ENCODE measurements at places on chromosomes 13 and 19.

DNA sequence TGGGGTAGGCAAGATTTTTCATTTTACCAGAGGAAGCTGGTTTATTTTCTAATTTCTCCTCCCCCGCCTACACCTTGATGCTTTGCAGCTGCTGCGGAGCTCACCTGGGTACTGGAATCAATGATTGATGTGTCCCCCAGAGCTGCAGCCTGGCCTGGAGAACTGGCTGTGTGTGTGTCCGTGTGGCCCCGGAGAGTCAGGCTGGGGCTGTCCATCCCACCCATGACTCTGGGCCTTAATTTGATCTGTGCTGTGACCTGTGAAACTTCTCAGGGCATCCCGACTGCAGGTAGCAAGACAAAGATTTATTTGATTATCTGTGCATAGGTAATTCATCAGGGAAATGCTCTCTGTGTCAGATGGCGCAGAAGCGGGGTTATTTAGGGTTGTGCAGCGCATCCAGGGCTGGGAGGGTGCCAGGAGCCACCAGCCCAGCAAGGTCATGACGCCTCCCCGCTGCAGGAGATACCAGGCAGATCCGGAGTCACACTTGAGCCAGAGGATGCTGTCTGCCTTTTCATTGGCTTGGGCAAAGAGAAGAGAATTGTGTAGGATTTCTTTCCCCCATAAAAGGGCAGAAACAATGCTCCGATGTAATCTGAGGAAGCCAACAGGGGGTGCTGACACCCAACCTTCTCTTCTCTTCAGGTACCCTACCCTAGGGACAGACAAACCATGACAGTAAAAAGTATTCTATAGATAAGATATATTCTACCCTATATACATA lies 346.6 kb downstream of the TSHZ3 start:
- DNase-seq = no peak

DNA sequence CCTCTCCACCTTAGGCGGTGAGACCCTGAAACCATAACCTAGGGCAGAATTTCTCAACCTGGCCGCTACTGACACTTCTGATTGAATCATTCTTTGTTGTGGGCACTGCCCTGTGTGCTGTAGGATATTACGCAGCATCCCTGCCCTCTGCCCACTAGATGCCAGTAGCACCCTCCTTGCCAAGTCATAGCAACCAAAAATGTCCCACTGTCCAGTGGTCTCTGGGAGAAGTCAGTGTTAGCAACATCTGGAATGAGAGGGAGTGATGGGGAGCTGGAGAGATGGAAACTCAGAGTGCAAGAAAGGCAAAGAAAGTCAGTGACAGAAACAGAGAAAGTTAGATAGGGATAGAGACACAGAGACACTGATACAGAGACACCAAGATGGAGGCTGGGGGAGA lies 13.6 kb downstream of the KLK4 start:
- no peak for DNase-seq

DNA sequence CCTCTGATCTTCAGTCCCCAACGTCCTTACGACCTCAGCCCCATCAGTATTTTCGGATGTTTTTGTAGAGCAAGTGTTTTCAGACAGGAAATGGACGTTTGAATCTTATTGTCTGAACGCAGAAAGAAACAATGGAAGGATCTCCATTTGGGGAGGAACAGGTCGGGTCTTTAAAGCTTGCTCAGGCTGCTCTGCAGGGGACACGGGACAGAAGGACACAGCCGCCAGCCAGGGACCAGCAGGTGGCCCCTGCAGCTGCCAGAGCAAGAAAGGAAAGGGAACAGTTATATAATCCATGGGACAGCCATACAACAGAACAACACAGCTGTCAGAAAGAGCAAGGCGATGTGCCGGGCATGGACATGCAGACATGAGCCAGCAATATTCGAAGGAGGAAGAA lies 18.5 kb upstream of the IGLON5 start:
- DNase-seq = no peak

- DNase-seq = no peak
Observed at GRCh38 chr19:50300814-50301606, 28.2 kb downstream of the KCNC3 start.

- no peak for DNase-seq
Observed at GRCh38 chr19:49438261-49438660, 3.1 kb downstream of the SLC17A7 start.

- DNase-seq = no peak
Observed at GRCh38 chr13:31209172-31209840, 9.5 kb downstream of the B3GLCT start.

GRCh38 chr13:52926971-52927370 lies 78.5 kb upstream of the PCDH8 start:
- no peak for DNase-seq

- DNase-seq = no peak
Observed at GRCh38 chr19:29191005-29191404, 21.9 kb downstream of the UQCRFS1 start.

GRCh38 chr13:50794226-50794625 lies 49.3 kb downstream of the DLEU7 start:
- no peak for DNase-seq

GRCh38 chr19:33819880-33820781 lies 23.5 kb downstream of the KCTD15 start:
- DNase-seq = peak; percentile 74

DNA sequence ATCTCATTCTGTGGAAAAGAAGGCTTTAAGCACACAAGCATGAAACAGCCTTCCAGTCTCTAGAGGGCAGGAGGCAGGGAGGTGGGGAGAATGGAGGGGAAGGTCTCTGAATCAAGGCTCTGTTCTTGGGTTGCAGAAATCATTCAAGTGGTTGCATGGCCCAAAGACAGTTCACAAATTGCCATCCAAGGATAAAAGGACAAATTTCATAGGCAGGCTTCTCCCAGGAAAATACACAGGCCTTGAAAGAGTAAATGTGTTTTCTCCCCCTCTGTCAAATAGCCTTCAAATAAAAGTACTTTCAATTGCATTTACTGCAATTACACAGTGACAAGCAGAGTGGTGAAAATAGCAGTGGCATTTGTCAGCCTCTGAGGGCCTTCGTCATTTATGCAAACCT lies 450.8 kb downstream of the DCT start:
- no peak for DNase-seq

DNA sequence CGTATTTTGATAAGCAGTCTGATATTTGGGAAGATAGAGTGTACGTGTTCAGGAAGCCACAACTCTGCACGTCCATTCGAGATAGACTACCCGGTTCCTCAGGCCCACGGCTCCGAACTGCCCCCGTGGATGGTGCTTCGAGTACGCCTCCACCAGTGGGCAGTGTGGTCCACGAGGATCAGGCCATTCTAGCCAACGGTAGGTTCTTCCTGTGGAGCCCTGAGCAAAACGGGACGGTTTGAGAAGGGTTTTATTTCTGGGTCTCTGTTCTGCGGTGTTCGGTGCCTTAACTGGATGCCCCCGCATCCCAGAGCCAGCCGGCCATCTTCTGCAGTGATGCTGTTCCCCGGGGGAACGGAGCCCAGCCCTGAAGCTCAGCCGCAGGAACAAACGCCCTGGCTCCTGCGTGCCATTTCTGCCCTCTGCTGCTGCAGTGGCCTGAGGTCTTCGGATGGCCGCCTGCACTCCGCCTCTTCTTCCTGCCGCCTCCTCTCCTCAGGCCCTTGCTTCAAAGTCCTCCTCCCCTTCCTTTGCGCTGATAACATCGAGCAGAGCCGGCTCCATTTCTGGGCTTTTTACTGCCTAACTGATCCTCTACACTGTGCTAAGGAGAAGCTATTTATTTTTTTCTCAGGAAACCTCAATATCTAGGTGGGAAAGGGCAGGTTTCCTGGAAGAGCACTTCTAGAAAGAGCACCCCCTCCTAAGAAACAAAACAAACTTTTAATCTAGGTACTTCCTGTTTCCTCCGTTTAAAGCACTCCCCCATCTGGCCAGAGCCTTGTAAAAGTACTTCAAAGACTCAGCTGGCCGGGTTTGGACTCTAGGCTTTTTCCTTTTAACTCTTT lies 36.2 kb upstream of the SLC46A3 start:
- no peak for DNase-seq

DNA sequence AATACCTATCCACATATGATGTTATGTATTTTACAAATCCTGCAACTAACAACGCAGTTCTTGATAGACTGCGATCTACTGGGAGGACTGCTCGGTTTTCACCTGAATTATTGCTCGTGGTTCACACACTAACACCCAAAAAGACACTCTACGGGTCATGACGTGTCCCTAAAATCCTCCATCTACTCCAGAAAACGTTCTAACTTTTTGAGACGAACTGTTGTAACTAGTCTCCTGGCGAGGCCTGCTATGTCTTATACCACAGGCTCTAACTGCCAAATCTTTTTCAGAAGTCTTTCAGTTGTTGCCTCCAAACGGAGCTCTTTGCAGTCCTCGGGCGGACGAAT lies 108.2 kb downstream of the KCNRG start:
- no peak for DNase-seq

DNA sequence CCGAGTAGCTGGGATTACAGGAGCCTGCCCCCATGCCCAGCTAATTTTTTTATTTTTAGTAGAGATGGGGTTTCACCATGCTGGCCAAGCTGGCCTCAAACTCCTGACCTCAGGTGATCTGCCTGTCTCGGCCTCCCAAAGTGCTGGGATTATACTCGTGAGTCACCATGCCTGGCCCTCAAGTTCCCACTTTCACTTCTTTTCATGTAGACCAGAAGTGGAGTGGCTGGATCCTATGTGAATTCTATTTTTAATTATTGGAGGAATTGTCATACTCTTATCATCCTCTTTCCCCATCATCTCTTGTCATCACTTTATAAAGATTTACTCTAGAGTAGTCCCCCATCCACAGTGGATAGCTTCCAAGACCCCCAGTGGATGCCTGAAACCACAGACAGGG lies 12.8 kb upstream of the SIGLEC10 start:
- DNase-seq = no peak

All from stimulated activated CD4-positive, alpha-beta T cell treated with anti-CD3 and anti-CD28 coated beads, TNF-alpha, amount 100 ng/mL, for 24 hours (primary cell).